ENCODE measurements at places on chromosomes 13 and 19.

GRCh38 chr19:54451997-54452396, 3.0 kb downstream of the LENG8 start:
- no peak for DNase-seq

GRCh38 chr13:42214446-42214845, 57.5 kb upstream of the AKAP11 start:
- DNase-seq = no peak

GRCh38 chr13:41765020-41765419, 195.9 kb downstream of the VWA8 start:
- DNase-seq = no peak

DNA sequence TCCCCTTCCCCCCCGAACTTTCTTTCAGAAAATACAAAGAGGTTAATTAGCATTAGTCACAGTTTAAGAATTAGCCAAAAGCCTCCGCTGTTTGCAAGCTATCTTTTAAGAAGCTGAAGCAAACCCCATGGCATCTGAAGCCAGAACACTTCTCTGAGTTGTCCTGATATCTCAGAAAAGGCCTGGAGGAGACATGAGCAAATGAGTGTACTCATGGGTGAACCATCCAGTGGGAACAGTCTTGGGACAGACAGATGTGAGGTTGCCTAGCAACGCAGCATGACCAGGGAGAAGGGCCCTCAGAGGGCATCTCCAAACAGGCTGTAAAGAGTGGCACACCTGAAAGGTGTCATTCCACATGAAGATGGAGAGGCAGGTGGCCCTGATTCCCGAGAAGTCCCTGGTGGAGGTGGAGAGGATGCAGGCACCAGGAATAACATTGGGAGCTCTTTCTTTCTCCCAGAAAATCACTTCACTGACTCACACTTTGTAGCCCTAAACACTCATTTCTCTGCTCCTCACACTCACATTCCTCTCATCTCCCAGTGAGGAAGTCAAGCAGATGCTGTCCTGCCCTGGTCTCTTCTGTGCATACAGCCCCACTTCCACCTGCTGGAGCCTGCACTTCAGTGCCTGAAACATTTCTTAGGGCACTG, 87.0 kb upstream of the TSHZ3 start:
- DNase-seq = no peak

GRCh38 chr19:50590191-50590590, 22.0 kb upstream of the LRRC4B start:
- DNase-seq = no peak

- DNase-seq = peak; percentile 48
Measured at GRCh38 chr19:1864480-1865171, 1.2 kb upstream of the KLF16 start.

DNA sequence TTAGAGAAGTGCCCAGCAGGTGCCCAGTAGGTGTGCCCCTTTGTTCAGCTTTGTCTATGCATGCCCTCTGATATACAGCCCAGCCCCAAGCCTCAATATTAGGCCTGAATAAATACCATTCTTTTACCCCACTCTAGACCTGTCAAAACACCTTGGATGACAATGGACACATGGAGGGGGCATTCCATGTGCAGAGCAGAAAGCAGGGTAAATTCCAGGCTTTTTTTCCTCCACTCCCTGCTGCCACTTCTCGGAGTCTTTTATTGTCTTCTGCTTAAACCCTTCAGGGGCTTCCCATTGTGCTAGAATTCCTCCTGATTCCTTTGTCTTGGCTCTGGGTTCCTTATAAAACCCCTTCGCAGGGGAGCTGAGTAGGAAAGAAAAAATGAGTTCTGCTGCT, 5.8 kb upstream of the FRY start:
- no peak for DNase-seq
